ENCODE measurements at places on chromosomes 7 and 10.

GRCh38 chr7:114835303-114835702, 86.6 kb upstream of the MDFIC start:
- DNase-seq = no peak

DNA sequence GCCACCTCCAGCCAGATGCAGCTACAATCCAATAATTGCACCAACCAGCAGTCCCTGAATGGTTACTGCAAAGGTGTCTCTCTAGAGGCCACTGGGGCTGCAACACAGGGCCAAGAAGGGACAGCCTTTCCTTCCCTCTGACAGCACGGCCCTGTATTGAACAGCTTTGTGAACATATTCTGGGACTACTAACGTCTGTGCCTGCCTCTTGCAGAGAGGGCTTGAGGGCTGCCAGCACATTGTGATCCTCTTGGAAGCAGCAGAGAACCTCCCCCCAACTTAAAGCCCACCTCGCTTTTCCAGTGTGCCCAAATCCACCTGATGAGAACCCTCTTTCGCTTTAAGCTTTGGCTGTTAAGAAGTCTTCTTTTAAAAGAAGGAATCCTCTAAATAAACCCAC, 415.9 kb downstream of the RPS24 start:
- no peak for DNase-seq

DNA sequence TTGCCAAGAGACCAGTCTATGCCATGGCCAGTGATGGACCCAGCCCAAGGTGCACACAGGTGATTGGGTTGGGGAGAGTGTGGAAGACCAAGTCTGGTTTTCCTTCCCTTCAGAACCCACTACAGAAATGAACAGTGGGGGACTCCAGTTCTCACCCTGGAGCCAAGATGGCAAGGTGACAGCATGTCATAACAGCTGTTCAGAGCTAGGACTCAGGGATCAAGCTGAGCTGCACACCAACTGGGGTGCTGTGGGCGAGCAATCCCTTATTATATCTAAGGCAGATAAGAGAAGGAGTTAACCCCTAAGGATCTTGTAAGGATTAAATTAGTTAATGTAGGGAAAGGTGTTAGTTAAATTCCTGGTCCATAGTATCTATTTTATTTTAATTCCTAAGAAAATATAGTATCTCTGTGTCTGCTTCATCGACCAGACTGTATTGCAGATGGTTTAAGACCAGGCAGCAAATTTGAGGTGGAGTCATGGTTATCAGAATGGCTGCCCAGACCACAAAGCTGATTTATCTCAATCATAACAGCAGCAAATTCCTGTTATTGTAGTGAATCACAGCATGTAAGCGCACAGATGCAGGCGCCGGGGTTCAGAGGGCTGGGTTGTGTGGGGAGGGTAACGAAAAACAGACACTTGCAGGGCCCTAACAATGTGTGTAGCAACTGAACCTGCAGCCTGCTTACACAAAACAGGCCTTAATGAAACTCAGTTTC, 208.7 kb upstream of the ZNF32 start:
- DNase-seq = peak; percentile 97

GRCh38 chr10:125521721-125522680, 161.0 kb downstream of the TEX36 start:
- DNase-seq = peak; percentile 7

DNA sequence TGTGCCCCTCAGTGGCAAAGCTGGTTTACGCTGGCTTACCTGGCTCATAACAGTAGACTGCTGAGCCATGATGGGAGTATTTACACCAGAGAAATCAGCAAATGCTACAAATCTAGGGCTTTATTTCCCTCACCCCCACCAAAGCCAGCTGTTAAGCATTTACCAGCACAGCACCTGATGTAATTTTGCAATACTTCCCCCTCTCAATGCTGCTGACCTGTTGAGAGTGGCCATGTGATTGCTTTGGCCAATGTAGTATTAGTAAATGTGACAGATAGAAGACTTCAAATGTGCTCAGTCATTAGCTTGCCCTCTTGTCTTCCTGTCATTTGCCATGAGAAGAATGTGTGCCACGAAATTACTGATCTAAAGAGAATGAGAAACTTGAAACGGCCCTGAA, 46.6 kb downstream of the HERPUD2 start:
- peak; percentile 11 for DNase-seq

GRCh38 chr10:63250032-63250431, 116.9 kb downstream of the NRBF2 start:
- peak; percentile 49 for DNase-seq

DNA sequence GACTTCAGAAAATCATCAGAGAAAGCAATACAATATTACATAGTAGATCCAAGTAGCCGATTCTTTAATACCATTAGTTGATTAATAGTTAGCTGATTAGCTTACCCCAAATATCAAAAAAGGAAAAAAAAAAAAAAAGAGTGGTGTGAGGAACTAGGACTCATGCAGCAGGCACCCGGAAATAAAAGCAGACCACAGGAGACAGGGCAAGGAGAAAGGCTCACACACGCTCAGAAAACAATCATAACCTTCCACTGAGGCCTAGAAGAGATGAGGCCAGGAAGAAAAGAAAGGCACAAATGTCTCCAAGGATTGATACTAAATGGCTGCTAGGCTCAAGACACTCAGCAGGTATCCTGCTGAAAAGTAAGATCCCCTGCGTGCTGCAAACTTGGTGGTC, 25.9 kb downstream of the TRDMT1 start:
- DNase-seq = no peak

GRCh38 chr7:121428855-121429489, 32.9 kb upstream of the FAM3C start:
- peak; percentile 36 for DNase-seq

GRCh38 chr10:92573091-92573797, 649 bp downstream of the IDE start:
- DNase-seq = peak; percentile 50

- DNase-seq = no peak
Observed at GRCh38 chr7:97450516-97450915, 281.4 kb upstream of the TAC1 start.

DNA sequence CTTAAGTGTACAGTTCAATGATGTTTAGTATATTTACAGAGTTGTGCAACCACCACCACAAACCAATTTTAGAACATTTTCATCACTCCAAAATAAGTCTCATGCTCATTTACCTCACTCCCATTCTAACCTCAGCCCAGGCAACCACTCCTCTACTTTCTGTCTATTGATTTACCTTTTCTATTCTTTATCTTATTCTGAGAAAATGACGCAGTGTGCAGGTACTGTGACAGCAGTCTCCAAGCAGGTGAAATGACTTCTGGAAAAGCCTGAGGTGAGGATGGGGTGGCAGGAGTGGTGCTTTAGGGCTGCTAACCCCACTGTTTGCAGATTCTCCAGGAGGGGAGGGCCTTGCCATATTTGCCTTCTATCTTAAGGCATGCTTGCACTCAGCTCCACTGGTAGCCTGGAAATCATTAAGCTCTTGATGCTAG, 39.5 kb downstream of the GARS1 start:
- peak; percentile 48 for DNase-seq

DNA sequence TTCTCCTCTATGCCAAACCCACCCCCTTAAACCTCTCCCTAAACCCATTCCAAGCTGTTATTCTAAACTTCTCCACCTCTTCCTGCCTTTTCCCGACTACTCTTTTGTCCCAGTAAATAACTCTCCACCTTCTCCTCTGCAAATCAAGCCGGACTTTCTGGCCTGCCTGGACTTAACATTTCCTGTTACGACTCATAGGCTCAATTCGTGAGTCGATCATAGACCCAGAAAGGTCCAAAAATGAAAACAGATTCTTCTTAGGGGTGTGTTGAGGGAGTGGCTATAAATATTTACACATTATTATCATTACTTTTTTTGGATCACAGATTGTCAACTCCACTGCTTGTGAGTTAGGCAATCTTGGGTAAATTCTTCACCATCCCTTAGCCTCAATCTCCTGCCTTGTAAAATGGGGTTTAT, 59.0 kb upstream of the HABP2 start:
- DNase-seq = peak; percentile 32

DNA sequence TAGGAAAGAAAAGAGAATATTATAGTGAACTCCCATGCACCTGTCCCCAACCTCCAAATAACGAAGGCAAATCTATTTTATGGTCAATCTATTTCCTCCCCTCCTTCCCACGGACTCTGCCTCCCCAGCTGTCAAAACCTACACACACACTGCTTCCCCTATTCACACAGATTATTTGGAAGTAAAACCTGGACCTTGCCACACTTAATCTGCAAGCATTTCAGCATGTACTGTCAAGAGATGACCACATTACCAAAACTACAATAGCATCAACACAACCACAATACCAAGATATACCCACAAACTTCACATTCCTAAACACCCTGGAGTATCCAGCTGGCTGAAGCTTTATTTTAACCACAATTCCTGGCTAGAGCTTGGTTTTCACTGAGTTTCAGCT, 27.8 kb upstream of the KCNK18 start:
- no peak for DNase-seq

DNA sequence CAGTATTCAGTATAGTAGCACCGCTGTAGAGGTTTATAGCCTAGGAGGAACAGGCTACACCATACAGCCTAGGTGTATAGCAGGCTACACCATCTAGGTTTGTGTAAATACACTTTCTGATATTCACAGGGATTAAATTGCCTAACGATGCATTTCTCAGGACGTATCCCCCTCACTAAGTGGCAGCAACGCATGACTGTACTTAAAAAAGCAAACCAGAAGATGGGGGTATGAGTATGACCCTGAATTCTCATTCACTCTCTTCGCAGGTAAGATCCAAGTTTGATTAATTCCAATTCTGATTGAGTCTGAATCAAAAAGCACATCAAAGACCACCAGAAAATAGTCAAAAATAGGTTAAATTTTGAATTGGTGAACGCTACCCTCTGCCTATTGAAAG, 972 bp downstream of the ORC5 start:
- no peak for DNase-seq

GRCh38 chr7:117127585-117128168, 174.4 kb downstream of the ST7 start:
- peak; percentile 78 for DNase-seq

- DNase-seq = no peak
Observed at GRCh38 chr7:105766421-105767073, 109.9 kb downstream of the ATXN7L1 start.

DNA sequence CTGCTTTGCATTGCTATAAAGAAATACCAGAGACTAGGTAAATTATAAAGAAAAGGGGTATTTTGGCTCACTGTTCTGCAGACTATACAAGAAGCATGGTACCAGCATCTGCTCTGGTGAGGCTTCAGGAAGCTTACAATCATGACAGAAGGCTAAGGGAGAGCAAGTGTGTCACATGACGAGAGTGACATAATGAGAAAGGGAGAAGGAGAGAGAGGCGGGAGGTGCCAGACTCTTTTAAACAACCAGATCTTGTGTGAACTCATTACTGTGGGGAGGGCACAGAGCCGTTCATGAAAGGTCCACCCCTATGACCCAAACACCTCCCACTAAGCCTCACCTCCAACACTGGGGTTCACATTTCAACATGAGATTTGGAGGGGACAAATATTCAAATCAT, 59.0 kb upstream of the WNT16 start:
- no peak for DNase-seq

DNA sequence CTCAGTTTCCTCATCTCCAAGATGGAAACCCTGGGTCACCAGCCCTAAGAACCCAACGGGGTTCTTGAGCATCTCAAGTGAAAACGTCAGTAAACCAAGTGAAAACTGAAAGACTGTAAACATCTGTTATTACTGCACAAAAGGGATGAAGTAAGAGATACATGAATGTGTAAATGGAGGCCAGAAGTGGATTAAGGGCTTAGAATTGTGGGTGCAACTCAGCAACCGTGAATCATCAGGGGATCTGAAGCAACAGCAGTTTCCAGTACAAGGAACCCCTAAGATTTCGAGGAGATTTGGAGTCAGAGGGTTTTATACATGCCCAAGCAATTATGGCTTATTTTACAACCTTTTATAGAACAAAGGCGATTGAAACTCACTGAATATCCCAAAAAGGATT, 95.7 kb upstream of the SVIL start:
- DNase-seq = peak; percentile 82

DNA sequence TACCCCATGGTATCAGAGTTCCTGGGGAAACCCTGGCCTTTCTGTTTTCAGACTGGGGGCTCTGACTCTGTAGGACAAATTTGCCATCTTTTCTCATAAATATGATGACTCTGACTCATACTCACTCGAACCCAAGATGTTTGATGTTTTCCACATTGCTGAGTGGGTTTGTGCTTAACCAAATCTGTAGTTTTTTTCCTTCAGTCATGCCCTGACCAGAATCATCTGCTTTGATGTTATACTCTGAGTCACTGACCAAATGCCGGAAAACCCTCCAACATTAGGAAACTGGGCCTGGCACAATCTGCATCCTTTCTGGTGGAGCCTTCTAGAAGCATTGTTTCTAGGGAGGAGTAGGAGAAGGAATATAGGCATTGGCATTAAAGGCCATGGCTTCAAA, 118.7 kb downstream of the C10orf105 start:
- DNase-seq = peak; percentile 78

GRCh38 chr7:87414794-87415188, 60.7 kb downstream of the ABCB4 start:
- DNase-seq = no peak

DNA sequence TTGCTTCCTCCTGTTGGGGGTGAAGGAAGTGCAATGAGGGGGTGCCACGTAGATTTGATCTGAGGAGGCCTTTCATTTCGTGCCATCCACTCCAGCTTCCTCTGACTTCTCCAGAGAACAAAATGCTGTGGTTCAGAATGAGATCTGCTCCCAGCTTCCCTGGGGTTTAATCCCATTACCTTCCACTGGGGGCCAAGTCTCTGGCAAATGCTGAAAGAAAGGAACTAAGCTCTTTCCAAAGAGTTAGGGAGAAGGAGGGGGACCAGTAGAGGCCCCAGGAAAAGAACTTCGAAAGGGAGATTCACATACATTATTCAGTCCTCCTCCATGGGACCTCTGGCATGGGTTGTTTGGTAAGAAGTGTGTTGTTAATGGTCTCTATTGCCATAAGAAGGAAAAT, 727.0 kb downstream of the TYW1 start:
- DNase-seq = no peak

- peak; percentile 23 for DNase-seq
Observed at GRCh38 chr7:158407581-158408317, 179.9 kb downstream of the PTPRN2 start.

- DNase-seq = no peak
Observed at GRCh38 chr10:101311185-101312066, 42.5 kb upstream of the BTRC start.

DNA sequence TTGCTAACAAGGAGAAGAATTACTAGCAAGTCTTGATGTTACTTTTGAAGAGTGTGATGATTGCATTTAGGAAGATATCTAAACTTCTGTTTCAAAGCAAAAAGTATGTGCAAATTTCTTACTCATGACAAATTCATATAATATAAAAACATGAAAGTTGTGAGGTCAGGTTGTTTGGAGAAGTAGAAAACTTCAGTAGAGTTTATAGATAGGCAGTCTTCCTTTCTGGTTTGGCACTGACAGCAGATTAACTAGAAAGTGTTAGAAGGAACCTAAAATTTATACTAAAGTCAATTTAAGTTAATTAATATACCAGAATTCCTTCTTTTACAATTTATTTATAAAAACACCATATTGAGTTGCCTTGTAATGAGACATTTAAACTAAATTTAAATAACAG, 16.9 kb downstream of the PTEN start:
- DNase-seq = no peak

All from fibroblast of villous mesenchyme (primary cell).